ENCODE measurements at places on chromosomes 1 and 21.

- DNase-seq = no peak
Measured at GRCh38 chr1:51231120-51231519, 5.0 kb upstream of the RNF11 start.

- DNase-seq = no peak
Measured at GRCh38 chr1:47527653-47528272, 89.9 kb downstream of the FOXD2 start.

GRCh38 chr1:104921525-104921924 lies 1171.8 kb downstream of the AMY1C start:
- DNase-seq = no peak

- no peak for DNase-seq
Measured at GRCh38 chr1:244296447-244296846, 155.3 kb downstream of the ADSS2 start.

GRCh38 chr1:230047114-230047865 lies 19.7 kb upstream of the GALNT2 start:
- DNase-seq = no peak

DNA sequence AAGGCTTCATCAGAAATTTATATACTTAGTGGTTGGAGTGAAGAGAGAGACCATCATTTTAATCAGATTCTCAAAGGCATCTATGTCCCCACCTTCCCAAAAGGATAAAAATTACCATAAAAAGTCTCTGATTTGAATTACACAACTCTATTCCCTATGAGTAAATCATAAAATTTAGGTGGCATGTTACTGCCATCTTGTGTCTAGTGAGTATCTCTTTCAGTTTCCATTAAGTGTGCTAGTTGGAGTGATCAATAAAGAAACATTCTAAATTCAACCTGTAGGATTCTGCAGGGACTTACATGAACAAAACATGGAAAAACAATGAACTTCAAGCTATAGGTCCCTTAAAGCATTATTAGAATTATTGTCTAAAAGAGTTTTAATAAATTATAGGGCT lies 655.4 kb downstream of the LTN1 start:
- no peak for DNase-seq

DNA sequence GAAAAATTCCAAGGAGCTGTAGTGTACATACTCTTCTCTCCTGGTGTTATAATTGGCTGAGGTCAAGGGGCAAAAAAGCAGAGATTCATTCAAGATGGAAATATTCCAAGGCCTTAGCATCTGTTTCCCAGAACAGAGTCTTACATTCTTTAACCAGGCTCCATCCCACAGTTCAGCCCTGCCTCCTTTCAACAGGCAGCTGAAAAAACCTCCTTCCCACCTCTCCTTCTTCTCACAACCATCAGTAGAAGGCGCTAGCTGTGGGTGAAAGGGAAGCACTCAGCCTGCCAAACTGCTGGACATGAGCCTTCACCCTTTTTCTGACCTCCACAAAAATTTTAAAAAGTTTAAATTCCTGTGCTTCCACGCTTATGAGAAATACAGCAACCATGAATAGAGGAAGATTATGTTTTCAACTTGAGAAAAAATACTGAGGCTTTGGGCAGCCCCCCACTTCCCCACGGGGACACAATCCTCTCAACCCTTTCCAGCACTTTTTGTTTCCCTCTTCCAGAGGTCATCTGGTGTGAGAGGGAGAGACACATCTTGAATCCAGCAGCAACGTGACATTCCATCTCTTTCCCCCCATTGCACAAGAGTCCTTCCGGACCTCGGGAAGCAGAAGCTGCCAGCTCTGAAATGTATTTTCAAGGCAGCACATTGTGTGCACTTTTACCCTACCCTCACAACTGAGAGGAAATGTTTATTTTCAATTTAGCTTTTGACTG lies 43.2 kb upstream of the FMO2 start:
- DNase-seq = no peak

DNA sequence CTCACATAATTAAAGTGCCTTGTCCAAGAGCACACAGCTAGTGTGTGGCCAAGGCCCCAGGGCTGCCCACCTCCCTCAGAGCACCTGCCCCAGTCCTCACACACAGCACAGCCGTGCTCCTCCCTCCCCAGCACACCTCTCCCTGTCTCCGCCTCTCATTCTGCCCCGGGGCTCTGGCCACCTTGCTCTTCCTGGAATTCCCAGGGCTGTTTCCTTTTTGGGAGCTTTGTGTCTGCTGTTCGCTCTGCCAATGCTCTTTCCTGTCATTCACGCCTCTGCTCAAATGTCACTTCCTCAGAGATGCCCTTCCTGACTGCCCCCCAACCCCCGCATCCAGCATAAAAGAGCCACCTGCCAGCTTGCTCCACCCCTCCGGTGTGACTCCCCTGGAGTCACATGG lies 13.3 kb downstream of the SLC6A17 start:
- DNase-seq = no peak

- DNase-seq = no peak
Measured at GRCh38 chr1:76330991-76331603, 256.6 kb downstream of the ST6GALNAC3 start.

DNA sequence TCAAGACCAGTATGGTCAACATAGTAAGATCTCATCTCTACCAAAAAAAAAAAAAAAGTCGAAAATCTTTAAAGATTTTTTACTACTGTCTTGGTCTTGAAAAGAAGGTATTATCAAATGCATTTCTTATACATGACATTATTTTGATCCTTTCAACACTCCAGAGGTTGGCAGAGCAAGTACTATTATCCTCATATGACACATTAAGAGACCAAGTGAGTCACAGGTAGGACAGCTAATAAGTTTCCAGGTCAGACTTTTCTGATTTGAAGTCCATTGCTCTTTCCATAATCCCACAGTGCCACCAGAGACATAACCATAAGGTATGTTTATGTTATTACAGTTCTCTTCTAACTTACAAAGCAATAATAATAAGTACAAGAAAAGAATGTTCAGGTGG lies 15.2 kb downstream of the DBT start:
- DNase-seq = no peak

DNA sequence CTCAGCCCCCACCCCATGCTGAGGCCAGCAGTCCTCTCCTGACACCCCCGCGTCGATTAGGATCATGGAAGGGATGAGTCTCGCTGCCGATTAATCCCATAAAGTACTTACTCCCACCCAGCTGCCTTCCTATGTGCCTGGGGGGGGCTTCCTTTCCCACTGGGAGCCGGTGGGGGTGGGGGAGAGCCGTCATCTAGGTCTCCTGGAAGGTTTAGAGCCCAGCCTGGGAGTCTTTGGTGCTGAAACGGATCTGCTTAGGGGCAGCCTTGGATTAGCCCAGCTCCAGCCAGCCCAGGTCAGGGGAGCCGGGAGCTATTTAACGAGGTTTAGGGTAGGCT lies 9.8 kb downstream of the SAMD11 start:
- no peak for DNase-seq

- no peak for DNase-seq
Measured at GRCh38 chr1:87449348-87449963, 120.8 kb downstream of the LMO4 start.

DNA sequence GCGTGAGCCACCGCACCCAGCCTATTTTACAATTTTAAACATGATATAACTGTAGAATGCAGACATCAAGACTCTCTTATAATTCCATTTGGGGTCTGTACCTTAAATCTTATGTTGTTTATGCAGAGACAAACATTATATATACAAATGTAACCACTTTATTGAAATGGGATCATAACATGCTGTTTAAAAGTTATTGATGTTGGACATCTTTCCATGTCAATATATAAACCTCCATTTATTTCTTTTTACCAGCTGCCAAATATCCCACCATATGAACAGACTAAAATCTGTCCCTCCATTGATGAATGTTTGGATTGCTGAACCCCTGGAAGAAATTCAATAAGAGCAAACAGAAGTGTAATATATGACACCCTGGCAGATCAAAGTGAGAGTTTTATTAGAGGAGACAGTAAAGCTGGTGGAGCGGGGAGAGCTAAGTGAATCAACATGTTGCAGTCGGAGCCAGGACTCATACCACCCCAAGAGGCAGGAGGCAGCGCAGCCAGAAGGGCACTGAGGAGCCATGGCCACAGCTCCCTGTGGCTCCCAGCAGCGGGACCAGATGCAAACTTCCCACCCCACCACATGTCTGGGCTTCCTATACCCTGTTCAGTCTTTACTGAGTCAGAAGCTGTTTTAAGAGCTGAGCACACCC lies 4.7 kb upstream of the PCSK9 start:
- DNase-seq = no peak

DNA sequence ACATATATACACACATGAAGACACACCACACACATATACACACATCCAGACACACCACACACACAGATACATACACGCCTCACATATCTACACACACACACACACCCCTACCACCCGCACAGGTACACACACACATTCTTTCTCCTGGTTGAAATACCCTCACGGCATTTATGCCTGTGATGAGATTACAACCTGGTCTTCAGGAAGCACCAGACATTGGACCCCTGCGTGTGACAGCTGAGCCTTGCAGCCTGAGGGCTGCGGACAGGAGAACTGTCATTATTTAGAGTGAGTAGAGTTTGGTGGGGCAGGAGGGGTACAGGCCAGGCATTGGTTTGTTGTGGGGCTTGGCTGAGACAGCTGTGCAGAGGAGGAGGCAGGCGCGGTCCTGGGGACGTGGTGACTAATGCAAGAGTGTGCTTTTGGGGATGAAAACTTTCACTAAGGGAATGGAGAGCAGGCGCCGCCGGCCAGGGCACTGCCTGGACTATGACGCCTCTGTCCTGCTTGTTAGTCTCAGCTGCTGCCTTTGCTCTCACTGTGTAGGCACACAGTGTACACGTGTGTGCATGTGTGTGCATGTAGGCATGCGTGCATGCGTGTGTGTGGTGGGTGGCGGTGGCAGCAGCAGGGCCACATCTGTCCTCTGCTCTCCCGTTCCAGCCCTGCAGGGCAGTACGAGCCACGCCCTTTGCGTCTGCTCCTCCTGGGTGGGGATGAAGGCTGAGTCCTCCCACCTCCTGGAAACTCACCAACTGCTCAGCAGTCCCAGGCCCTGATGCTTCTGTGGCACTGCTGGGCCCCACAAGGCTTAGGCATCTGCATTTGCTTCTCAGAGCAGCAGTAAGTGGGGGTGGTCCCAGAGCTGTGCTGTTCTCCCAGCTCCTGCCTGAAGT lies 57.6 kb downstream of the SPSB1 start:
- no peak for DNase-seq

- no peak for DNase-seq
Measured at GRCh38 chr21:34526618-34527290, 14.7 kb upstream of the KCNE1 start.

DNA sequence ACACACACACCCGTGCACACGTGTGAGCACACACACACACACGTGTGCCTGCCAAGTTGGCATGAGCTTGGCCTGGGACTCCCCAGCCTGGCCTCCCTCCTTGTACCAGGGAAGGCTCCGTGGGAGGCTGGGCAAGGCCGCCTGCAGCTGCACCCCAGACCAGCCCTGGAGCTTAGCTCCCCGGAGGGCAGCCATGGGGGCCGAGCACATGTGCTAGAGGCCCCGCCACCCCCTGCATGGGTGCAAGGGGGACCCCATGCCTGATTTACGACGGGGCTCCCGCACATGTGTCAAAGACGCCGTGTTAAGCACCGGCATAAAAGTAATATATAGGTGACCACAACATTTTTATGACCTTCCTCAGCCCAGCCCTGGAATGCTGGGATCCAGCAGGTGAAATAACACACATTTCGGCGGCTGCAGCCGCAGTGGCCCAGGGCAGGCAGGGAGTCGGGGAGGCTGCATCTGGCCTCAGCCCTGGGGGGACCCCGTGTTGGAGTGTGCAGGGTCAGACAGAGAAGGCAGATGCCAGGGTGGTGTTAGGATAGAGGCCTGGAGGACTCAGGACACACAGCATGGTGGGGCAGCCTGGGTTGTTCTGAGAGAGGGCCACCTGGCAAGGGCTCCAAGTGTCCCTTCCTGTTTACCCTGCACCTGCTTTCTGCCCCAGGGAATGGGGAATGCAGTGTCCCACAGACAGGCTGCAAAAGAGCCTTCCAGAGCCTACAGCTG lies 56.3 kb downstream of the WNT9A start:
- no peak for DNase-seq

DNA sequence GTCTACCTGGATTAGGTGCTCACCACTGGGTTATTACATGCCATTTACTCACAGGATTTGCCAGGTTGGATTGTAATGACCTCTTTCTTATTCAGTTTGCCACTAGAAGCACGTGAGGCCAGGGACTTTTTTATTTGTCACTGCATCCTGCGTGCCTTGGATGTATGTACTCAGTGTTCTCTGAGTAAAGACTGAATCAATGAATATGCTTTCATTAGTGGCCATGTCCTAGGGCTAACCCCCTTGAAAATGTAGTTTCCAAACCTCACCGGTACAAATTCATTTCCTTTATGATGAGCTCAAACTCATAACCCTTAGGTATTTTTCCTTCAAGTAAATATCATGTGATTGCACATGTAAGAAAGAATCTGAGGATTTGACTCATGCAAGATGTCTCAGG lies 1.3 kb upstream of the ZP4 start:
- DNase-seq = no peak

- DNase-seq = no peak
Measured at GRCh38 chr1:51955797-51956527, 34.5 kb downstream of the RAB3B start.

- DNase-seq = no peak
Measured at GRCh38 chr1:9823693-9823942, 147 bp downstream of the CLSTN1 start.

GRCh38 chr1:183230413-183230812 lies 44.3 kb downstream of the LAMC2 start:
- DNase-seq = no peak

DNA sequence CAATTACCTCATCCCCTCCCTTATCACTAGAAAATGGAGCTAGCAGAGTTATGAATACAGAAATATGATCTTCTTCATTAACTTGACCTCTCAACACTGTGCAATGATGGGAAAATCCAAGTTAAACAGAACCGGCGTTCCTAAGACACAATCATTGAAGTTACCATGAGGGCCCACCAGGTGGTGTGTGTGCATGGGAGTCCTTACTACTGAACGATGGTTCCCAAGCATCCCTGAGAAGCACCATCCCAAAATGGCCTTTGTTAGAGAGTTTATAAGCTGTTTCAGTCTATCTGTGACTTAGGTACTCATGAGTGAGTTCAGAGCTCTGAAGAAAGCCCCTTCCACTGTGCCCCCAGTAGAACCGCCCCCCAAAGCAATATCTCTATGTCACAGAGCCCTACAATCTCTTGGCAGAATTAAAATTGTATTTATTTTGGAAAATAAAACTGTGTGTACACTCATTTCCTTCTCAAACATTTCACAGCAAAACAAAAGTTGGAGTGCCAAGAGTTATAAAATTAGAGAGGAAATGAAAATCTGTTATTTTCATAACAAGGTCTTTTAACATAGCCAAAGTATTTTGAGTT lies 56.8 kb downstream of the PLD5 start:
- no peak for DNase-seq
